Activated naive CD8-positive, alpha-beta T cell treated with anti-CD3 and anti-CD28 coated beads, Interleukin-2, amount 50 U/mL, for 24 hours (primary cell): ENCODE measurements at places on chromosomes 12 and 14.
A peak's percentile ranks its signal among the peaks of the same experiment; 100 is the strongest.

DNA sequence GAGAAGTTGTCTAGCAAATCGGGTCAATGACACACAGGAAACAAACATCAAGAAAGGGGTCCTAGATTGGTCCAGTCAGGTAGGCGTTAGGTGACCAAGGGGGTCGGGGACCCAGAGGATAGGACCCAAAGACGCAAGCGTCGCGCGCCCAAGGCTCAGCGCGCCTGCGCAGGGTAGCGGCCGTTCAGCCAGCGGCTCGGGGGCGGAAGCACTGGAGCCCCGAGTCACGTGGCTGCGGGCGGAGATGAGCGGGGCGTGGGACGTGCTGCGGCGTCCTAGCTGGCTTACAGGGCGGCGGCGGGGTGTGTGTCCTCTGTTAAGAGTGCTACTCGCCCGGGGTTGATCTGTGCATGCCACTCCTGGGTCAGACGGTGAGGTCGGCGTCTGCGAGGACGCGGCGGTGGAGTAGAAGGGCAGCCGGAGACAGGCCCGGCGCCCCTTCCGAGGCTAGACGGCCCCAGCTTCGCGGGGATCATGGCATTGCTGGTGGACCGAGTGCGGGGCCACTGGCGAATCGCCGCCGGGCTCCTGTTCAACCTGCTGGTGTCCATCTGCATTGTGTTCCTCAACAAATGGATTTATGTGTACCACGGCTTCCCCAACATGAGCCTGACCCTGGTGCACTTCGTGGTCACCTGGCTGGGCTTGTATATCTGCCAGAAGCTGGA is at the start of gene SLC35E3:
Gene SLC35E3 (plus strand): TSS at position 273 of the 668 bp plus-strand sequence. CDS start 202 bp downstream, at position 475.
- DNase-seq = peak; percentile 93

DNA sequence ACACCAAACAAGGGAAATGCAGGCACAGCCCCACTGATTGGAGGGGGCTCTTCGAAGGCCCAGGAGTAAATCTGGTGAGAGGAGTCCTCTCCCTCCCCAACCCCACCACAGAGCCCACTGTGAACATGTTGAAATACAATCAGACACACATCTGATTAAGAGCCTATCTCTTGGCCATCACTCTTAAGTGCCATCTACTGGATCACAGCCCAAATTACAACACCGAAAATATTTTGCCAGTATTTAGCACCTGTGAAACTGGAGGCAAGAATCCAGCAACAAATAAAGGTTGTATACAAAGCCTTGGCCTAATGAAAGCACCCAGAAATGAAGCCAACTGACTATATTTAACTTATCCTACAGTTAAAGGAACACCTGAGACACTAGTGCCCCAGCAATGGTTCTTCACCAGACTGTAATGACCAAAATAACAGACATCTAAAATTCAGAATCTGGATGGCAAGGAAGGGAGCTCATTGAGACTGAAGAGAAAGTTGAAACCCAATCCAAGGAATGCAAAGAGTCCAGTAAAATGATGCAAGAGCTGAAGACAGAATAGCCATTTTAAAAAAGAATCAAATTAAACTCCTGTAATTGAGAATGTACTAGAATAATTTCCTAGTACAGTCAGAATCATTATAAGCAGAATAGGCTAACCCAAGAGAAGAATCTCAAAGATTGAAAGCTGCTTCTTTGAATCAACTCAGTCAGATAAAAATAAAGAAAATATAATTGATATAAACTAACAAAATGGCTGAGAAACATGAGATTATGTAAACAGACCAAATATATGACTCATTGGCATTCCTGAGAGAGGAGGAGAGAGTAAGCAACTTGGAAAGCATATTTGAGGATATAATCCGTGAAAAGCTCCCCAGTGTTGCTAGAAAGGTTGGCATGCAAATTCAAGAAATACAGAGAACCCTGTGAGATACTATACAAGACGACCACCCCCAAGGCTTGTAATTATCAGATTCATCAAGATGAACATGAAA is 1117.0 kb downstream of the FLRT2 start:
- no peak for DNase-seq

DNA sequence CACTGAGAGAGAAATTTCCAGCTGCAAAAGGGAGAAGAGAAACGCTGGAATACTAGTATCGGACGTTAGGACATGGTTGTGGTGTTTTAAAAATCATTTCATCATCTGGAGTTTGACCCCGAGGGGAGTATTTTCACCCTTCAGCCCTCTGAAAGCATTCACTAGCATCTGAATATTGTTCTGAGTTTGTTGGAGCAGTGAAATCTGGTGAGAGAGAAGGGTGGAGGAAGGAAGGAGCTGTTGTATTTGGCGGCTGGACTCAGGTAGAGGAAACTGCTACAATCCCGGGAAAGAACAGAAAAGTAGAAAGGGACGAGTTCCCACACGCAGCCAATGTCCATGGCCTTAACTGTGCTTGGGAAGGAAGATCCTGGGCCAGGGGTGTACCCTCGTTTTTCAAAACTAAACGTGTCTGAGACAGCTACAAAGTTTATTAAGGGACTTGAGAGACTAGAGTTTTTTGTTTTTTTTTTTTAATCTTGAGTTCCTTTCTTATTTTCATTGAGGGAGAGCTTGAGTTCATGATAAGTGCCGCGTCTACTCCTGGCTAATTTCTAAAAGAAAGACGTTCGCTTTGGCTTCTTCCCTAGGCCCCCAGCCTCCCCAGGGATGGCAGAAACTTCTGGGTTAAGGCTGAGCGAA is 896 bp upstream of the CDKN1B start:
- no peak for DNase-seq

- DNase-seq = no peak
Observed at GRCh38 chr14:33786091-33786825, 164.6 kb downstream of the EGLN3 start.

GRCh38 chr14:98958048-98958631 is 313.9 kb downstream of the BCL11B start:
- no peak for DNase-seq

- no peak for DNase-seq
Observed at GRCh38 chr12:71730936-71731335, 23.7 kb upstream of the RAB21 start.

DNA sequence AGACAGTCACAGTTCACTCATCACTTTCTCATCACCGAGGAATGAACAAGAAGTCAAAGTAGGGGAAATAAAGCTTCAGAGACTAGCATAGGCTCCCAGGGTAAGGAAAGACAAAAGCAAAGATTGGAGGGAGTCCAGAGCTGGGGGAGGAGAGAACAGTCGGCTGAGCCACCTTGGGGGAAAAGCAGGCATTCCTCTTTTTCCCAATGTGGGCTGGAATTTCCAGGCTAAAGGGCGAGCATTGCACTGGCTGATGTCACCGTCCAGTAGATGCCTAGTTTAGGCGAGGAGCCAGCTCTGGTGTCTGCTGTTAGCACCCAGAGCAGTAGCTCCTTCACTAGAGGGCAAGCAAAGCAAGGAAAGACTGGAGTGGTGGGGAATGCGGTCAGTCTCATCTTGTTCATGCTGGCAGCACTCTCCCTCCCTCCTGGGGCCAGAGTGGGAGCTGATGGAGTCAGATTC is 8.5 kb upstream of the KRT75 start:
- no peak for DNase-seq

- no peak for DNase-seq
Observed at GRCh38 chr14:24465368-24465767, 22.8 kb upstream of the SDR39U1 start.

GRCh38 chr14:99468836-99469592 is 11.6 kb downstream of the SETD3 start:
- DNase-seq = no peak

- DNase-seq = no peak
Observed at GRCh38 chr14:73477618-73478266, 13.0 kb upstream of the RIOX1 start.

DNA sequence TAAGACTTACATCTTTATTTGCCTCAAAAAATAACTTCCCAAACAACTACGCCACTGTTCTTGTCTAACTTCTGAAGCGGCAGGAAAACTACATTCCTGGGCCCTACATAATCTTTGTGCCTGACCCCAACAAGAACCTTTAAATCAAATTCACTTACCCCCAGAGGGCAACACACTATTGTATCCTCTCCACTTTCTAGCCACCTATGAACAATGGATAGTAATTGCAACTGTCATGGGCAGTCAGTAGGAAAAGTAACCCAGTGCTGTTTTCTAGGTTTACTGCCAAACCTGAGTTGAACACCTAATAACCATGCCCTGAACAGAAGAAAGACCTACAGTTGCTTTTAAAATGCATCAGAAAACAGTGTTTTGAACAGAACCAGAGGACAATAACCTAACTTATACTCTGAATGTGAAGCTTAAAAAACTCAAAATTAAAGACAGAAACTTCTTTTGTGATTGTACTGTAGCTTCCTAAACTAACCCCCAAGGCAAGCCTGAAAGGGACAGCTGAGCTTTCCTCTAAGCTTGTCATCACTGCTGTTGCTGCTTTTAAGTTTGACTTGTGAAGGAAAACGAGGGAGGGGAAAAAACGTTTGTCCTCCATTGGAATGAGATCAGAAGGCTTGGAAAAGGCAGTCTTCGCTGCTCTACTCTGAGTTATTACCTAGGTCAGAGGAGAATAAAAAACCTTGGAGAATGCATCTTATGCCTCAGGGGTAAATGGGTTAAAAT is 195.7 kb downstream of the SOX5 start:
- DNase-seq = no peak

GRCh38 chr12:14876833-14877232 is 8.8 kb downstream of the MGP start:
- no peak for DNase-seq

DNA sequence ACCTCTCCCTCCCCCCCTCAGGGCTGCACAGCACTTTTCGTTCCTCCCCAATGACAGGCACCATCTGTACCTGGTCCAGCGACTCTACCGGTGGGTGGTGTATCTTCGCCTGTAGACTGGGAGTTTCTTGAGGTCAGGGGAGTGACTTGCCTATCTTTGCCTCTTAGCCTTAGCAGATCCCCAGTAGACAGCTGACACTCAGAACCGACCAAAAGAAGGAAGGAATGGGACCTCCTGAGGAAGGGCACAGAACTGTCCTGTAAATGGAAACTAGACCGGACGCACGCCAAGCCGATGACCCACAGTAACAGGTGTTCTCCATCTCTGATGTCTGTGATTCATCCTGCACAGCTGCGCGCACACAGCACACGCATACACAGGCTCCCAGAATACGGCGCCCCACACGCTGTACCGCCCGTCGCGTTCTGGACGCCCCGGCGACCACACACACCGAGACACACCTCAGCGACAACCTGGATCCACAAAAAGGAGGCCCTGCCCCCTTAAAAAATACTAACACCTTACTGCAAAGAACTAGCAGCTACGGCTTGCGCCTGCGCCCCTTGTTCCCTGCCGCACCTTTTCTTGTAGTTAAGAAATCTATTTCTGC is 673 bp upstream of the TTC9 start:
- peak; percentile 52 for DNase-seq

- DNase-seq = no peak
Observed at GRCh38 chr14:63478010-63478409, 65.2 kb downstream of the PPP2R5E start.

DNA sequence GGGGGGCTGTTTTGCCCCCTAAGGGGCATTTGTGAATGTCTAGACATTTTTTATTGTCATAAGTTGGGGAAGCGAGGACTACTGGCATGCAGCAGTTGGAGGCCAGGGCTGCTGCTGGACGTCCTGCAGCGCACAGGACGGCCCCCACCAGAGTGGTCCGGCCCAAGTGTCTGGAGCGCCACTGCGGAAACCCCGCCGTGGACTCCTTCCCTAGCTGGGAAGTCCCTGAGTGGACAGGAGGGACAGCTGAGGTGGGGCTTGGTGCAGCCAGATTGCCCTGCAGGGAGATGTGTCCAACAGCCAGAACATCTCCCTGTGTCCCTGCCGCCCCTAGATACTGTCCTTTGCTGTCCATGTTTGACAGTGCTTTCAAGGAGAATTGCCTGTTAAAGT is 5.5 kb downstream of the CKB start:
- DNase-seq = no peak

DNA sequence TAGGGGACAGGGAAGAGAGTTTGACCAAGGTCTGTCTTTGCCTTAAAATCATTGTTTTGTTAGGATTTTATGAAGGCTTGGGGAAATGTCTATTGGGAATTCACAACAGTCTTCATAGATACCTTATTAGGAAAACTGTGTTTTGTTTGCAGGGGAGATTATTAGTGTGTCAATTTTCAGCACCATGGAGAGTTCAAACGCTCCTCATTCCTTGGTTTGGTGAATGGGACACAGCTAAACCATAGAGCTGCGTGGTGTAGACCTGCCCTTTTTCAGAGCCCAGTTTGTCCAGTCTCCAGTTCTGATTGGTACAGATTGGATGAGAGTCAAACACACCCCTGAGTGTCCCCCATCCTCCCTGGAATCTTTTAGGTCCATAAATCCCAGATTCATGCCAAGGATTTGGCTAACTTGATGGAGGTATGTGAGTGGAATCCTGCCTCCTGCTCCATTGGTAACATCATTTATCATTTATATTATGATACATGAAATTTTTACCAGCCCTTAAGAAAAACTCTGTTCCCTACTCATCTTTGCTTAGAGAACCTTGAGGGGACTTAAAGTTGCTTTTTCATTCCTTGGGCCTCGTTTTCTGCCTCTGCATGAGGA is 12.0 kb downstream of the NGDN start:
- DNase-seq = no peak

DNA sequence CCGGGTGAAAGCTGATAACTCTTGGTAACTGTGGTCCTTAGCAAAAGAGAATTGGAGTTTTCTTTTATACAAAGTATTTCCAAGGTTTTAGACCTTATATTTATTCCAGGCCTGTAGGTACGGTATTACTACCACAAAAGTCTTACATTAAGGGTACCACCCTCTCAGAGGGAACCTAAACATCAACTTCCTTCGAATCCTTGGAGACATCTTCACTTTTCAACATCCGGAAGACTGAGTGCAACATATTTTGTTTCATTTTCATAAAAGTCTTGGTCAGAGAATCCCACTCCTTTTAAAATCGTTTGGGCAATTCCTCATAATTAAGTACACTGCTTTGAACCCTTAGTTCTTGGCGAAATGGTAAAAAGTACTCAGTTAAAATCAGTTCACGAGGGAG is 1.2 kb downstream of the CNOT2 start:
- no peak for DNase-seq

GRCh38 chr12:24278832-24279231 is 329.4 kb upstream of the SOX5 start:
- DNase-seq = no peak

GRCh38 chr14:56002342-56002741 is 115.9 kb upstream of the PELI2 start:
- DNase-seq = no peak

DNA sequence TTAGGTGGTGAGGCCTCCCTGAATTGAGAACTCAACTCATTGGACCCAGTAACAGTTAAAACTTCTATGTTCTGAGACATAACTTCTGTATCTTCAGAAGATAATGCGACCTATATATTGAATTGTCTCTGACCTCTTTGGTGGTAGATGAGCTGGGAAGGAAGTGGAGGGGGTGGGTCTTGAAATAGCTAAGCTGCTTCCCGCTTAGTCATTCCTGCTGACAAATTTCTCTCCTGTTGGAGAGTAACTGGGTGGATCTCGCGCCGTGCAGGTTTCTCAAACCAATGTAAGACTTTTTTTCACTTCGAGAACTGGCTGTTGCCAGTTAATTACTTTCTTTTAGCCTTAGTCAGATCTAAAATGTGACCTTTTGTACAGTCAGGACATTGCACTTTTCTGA is 100.8 kb downstream of the PPHLN1 start:
- DNase-seq = no peak

- DNase-seq = no peak
Observed at GRCh38 chr14:95499354-95499750, 17.1 kb downstream of the SYNE3 start.
